RKO (cell line): ENCODE measurements at places on chromosomes 11 and 22.

- DNase-seq: no peak
Observed at GRCh38 chr22:32361257-32361656, 3.6 kb downstream of the RFPL3 start.

DNA sequence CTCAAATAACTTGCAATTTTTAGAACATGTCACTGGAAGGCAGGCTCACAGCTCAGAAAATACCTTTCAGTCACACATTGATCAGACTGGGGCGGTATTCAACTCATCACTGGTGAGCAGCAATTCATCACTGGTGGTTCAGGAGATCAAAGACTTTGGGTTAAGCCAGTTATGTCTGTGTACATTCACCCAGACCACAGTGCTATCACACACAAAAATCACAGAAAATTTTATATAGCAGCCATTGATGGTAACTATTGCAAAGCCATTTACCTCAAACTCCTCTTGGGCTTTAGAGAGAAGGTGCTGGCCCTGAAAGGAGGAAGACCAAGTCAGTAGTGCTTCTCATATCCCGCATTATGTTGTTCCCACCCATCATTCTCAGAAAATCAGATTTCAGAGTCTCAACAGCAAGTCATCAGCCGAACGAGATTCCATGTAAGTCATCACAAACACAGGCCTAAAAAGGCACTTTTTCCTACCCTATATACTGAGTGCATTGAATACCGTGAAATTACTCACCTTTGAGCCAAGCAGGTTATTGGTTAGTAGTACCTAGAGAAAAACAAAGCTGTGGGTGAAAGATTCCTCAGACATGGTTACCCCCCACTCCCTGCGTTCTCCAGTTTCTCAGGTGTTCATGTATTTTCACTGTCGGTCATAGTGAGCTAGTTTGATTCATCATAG lies 14.0 kb upstream of the WDR74 start:
- peak; percentile 69 for DNase-seq

- peak; percentile 28 for DNase-seq
Observed at GRCh38 chr11:75492181-75492820, 33.4 kb downstream of the GDPD5 start.

GRCh38 chr11:87190071-87190470 lies 152.3 kb downstream of the TMEM135 start:
- no peak for DNase-seq

DNA sequence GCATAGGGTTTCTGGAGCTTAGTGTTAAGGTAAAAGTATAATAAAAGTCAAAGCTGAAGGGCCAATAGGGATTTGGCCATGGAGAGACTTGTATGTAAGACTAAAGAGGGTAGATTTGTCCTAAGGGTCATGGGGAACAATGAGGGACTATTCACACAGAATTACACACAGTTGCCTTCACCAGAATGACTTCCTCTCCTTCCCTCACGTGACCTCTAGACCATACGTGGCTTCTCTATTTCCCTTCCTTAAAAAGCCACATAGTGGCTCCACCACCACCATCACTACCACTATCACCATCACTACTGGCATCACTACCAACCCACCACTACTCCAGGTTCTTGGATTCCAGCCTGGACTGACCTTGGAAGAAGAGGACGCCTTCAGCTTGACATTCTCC lies 2.8 kb downstream of the HPX start:
- DNase-seq: no peak

- DNase-seq: no peak
Observed at GRCh38 chr11:45260071-45260470, 26.1 kb downstream of the SYT13 start.

DNA sequence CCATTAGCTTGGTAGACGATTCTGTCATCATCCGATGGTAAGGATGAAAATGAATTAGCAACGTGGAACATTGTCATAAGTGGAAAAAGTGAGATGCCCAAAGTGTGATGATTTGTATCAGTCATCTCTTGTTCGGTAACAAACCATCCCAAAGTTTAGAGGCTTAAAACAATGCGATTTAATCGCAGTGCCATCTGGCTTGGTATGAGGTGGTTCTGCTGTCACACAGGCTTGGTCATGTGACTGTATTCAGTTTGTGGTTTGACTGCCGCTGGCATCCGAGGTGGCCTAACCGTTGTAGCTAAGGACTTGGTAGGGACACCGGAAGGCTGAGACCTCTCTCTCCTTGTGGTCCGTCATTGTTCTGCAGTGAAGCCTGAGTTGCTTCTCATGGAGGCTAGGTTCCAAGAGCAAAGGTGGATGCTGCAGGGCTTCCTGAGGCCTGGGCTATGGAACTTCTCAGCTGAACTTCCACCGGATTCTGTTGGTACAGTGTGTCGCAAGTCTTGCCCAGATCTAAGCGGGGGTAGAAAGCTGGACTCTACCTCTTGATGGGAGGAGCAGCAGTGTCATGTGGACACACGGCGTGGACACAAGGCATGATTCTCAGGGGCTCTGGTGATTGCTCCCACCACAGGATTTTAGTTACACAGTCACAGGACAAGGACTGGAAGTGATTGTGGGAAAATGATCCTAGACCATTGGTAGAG lies 36.3 kb downstream of the BCR start:
- no peak for DNase-seq

DNA sequence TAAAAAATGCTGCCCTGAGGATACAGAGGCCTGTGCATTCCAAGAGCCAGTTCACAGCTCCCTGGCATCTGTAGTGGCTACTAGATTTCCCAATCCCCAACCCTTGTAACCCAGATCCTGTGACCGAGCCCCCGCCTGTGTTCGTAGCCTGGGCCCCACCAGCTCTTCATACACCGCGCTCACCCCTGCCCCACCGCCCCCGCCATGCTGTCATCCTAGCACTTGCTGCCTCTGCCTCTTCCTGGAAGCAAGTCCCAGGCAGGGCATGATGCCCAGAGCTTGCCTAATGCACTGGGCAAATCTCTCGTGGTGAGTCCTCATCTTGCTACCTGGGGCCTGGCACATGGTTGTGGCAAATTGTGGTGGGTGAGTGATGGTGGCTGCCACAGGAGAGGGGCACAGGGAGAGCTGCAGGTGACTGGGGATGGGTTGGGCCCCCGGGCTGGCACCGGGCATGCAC lies 7.1 kb downstream of the MGAT3 start:
- no peak for DNase-seq

DNA sequence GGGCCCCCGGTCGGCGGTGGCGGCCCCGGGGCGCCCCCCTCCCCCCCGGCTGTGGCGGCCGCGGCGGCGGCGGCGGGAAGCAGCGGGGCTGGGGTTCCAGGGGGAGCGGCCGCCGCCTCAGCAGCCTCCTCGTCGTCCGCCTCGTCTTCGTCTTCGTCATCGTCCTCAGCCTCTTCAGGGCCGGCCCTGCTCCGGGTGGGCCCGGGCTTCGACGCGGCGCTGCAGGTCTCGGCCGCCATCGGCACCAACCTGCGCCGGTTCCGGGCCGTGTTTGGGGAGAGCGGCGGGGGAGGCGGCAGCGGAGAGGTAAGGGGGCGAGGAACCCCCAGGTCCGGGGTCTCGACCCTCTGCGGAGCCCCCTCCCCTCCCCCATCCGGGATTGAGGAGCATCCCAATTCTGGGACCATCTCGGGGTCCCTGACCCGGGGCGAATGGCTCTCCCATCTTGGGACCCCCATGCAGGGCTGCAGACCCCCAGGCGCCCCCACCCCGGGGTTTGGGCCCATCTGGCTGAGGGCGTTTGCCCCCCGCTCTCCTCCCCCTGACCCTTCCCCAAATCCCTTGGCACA lies 431 bp downstream of the KMT2A start:
- peak; percentile 54 for DNase-seq

DNA sequence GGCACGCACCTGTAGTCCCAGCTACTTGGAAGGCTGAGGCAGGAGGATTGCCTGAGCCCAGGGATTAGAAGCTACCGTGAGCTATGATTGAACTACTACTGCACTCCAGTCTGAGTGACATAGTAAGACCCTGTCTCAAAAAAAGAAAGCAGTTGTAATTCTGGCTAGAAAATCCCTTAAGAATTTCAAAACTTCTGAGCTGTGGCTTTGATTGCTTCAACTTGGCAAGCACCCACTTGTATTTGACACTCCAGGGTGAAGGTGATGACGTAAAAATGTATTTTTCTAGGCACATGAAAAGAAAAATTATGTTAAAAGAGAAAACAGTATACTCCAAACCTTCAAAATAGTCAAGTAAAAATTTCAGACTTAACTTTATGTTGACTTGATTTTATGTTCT lies 23.6 kb upstream of the ALKBH3 start:
- no peak for DNase-seq

DNA sequence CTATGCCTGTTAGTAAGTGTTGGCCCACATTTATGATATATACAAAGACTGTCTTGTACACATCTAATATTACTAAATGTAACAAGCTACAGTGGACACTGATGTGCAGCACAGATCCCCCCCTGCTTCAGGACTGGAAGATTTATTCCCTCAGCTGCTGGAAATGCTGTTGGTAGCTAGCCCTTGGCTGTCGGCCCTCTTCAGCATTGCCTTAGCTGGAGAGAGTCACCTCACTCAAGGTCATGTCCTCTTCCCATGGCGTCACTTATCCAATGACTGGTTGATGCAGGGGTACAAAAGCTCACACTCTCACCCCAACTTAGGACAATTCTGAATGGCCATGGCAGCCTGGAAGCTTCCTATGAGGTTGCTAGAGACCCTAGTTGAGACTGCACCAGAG lies 312.7 kb downstream of the SOX6 start:
- no peak for DNase-seq

DNA sequence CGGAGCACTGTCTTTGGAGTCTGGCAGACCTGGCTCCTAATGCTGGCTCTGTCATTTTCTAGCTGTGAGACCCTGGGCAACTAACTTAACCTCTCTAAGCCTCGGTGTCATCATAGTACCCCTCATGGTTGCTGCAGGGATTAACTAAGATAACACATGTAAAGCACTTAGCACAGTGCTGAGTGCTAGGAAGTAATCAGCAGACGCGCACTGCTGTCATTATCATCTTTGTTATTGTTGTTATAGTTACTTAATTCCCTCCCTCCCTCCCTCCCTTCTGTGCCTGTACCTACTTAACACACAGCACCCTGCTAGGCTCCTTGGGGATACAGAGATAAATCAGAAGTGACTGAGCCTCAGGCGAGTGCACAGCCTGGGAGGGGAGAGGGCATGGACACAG lies 104.7 kb upstream of the PITPNB start:
- no peak for DNase-seq

GRCh38 chr11:112336356-112336886 lies 75.8 kb upstream of the PLET1 start:
- no peak for DNase-seq

GRCh38 chr11:45795379-45795778 lies 9.6 kb upstream of the SLC35C1 start:
- DNase-seq: no peak

DNA sequence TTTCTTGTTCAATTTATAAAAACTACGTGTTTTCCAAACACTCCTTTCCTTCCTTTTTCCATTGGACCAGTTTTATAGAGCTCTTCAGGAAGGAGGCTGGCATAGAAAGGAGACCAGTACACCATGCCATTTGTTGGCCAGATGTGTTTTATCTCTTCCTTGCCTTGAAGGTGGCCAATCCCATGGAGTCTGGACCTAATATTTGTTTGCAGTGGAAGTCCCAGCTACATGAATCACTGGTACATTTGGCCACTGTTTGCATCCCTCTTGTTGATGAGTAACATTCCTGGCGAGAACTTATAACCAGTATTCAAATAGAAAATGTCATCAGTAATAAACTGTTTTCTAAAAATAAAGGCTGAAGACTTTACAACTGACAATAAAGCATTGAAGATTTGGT lies 110.2 kb downstream of the ANO3 start:
- no peak for DNase-seq

- DNase-seq: no peak
Observed at GRCh38 chr22:41825376-41825775, 7.5 kb upstream of the SREBF2 start.

DNA sequence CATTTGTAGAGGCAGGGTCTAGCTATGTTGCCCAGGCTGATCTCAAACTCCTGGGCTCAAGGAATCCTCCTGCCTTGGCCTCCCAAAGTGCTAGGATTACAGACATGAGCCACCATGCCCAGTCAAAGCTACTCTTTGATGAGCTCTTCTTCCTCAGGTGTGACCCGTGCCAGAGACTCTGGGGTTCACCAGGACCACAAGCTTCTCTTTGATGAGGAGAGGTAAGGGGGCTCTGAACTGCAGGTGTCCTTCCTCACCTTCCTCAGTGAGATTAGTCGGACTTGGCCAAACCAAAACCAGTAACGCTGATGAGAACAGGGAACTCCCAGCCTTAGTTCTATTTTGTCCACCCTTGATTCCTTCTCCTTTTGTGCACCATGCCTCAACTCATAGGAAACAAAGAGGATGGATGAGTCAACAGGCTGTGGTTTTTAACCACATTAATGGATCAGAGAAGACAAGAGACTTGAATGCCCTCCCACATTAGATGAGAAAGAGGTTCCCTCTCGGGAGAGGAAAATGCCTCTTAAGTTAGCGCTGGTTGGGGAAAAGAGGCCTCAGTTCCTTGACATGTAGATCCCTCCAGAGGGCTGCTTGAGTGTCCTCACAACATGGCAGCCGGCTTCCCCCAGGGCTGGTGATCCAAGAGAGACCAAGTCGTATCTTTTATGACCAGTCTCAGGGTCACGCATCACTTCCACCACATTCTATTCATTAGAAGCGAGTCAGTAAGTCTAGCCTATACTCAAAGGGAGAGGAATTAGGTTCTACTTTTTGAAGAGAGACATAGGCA lies 25.7 kb upstream of the CTR9 start:
- DNase-seq: peak; percentile 22

- peak; percentile 54 for DNase-seq
Observed at GRCh38 chr22:19174106-19175025, 4.2 kb downstream of the SLC25A1 start.

GRCh38 chr11:17354601-17354991 lies 3.0 kb downstream of the NCR3LG1 start:
- peak; percentile 90 for DNase-seq

DNA sequence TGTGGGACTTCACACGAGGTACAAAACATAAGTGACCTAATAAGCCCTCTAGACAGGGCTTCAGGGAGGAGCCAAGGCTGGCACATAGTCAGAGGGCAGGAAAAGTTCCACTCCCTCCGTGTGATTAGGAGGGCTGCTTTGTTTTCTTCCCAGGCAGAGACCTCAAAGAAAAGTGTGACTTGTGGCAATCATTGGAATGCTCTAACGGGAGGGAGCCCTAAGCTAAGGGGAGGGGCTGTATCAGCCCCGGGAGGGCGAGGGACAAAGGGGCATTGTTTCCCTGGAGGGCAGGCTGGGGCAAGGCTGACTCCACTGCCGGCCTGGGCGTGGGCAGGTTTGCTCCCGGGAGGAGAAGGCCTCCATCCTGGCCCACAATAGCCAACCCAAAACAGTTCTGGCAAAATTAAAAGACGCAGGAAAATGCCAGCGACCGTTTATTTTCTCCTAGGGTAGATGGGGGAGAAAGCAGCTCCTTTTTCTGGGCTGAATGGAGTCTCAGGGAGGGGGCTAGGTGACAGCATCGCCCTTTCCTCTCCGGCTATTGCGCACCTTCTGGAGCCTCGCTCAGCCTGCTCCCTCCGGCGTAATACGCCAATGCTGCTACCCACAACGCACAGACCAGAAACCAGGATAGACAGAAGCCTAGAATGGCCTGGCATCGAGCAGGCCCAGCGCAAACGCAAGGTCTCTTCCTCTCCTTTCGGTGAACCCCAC lies 60.2 kb downstream of the ENDOD1 start:
- no peak for DNase-seq

- no peak for DNase-seq
Observed at GRCh38 chr11:115263799-115264656, 240.2 kb downstream of the CADM1 start.
